ENCODE measurements at places on chromosomes 2 and 18.

GRCh38 chr2:128833664-128834027 lies 515.0 kb upstream of the HS6ST1 start:
- no peak for DNase-seq

GRCh38 chr2:74401891-74402290 lies 19.5 kb downstream of the C2orf81 start:
- DNase-seq: no peak

- no peak for DNase-seq
Observed at GRCh38 chr2:196758474-196759377, 40.8 kb downstream of the GTF3C3 start.

- DNase-seq: no peak
Observed at GRCh38 chr2:222248256-222248655, 50.5 kb downstream of the PAX3 start.

- no peak for DNase-seq
Observed at GRCh38 chr2:23427976-23428375, 43.0 kb downstream of the KLHL29 start.

DNA sequence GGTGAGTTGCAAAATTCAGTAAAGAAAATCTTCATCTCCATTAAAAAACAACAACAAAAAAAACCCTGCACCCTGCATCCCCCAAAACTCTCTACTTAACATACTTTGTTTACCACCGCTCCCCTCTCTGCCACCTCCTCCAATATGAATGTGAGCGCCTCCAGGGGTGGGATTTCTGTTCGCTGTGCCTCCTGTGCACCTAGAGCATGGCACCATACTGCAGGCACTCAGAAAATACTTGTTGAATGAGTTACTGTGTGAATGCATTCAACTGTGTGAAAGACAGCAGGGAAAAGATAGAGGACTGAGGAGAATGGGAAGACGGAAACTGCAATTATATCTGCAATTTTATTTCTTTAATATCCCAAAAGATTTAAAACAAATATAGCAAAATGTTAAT lies 4.5 kb downstream of the CEBPZ start:
- DNase-seq: no peak

GRCh38 chr18:80106482-80107051 lies 2.5 kb upstream of the ADNP2 start:
- DNase-seq: no peak

DNA sequence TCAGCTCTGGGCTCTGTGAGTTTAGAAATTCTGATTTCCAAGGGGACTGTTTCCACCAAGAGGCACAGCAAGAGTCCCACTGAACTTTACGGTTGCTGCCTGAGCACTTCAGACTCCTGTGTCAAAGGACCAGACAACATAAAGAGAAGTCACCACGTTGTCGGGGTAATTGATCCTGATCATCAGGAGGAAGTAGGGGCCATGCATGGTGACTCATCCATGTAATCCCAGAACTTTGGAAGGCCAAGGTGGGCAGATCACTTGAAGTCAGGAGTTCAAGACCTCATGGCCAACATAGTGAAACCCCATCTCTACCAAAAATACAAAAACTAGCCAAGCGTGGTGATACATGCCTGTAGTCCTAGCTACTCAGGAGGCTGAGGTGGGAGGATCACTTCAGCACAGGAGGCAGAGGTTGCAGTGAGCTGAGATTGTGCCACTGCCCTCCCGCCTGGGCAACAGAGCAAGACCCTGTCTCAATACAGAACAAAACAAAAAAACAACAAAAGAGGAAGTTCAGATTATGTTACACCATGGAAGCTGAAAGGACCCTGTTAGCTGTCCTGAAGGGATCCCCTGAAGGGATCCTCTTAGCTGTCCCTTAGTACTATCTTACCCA lies 9.4 kb upstream of the ASXL2 start:
- no peak for DNase-seq

GRCh38 chr2:175450029-175450760 lies 268.7 kb upstream of the ATP5MC3 start:
- DNase-seq: no peak

DNA sequence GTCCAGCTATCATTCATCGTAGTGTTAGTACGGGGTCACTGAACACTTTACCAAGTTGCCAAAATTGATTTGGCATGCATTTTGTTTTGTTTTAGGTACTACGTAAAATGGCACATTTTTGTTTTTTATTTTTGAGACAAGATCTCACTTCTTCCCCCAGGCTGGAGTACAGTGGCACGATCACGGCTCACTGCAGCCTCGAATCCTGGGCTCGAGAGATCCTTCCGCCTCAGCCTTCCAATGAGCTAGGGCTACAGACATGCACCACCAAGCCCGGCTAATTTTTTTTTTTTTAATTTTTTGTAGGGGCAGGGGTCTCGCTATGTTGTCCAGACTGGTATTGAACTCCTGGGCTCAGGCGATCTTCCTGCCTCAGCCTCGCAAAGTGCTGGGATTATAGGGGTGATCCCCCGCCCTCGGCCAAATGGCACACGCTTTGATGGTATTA lies 786 bp downstream of the TAF1B start:
- DNase-seq: no peak

DNA sequence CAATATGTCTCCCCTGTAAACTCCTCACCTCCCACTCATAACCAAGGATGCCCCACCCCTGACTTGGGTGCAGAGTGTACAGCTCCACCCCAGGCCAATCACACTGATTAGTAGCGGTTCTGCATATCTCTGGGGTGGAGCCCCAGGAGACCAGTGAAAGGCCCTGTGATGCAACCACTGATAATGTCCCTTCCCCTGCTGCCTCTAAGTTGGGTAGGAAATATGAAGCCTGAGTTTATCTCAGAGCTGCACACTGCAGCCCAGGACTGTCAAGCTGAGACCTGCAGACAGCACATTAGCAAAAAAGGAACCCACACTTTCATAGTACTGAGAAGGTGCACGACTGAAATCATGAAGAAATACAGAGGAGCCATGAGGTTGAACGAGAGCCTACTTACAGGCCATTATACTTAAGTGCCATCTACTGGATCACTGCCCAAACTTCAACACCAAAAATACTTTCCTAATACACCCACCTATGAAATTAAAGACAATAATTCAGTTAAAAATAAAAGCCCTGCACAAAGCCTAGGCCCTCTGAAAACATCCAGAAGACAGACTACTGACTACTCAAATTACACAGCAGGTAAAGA lies 455.4 kb upstream of the LRRTM4 start:
- DNase-seq: no peak

DNA sequence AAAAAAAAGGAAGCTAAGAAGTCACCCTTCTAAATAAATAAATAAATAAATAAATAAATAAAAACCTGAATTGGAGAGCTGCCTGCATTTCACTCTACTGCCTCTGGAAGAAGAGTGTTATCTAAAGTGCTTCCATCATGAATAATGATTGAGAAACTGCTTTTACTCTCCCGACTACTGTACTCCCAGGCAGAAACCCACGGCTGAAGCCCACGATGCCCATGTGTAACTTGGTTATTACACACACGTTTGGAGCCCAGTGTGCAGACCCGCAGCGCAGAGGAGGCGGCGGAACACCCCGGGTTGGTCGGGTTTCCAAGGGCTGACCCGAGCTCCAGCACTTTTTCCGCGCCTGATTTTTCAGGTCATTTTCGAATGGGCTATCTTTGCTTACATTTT lies 697 bp upstream of the SPATS2L start:
- no peak for DNase-seq

- DNase-seq: no peak
Observed at GRCh38 chr2:231890896-231891513, 35.2 kb downstream of the NPPC start.

GRCh38 chr2:144625226-144625625 lies 105.3 kb upstream of the ZEB2 start:
- DNase-seq: no peak

GRCh38 chr18:44693030-44693784 lies 12.5 kb downstream of the SETBP1 start:
- DNase-seq: no peak

- no peak for DNase-seq
Observed at GRCh38 chr18:72697706-72698105, 153.6 kb upstream of the CBLN2 start.

- DNase-seq: no peak
Observed at GRCh38 chr2:162037028-162037795, 36.8 kb downstream of the DPP4 start.

DNA sequence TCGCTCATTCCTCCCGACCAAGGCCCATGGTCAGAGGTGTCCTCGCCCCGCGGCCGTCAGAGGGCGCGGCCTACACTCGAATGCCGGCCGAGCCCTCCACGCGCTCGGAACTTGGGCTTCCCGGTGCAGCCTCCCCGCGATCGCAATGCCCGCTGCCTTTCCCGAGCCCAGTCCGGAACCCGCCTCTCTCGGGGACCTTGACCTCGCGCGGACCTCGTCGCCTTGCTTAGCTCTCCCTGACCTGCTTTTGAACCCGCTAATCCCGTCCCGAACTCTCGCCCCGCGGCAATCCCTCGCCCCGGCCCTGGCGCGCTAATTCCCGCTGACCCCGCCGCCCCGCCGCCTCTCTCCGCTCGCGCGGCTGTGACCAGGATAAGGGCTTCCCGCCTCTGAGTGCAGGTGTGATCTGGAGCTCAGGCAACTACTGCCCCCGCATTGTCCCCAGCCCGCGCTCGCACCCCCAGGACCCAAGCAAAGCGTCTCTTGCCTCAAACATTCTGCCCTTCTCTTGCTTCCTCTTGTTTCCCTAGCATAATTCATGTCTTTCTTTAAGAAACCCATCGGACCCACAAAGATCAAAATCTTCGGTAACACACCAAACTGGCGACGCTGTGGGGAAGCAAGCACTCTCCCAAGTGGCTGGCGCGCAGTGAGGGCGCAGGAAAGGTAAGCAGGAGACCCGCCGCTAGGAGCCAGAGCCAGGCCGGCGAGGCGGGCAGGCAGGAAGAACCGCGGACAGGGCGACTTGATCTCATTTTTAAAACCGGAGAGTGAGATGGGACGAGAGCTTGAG lies 46.6 kb upstream of the ATP6V1B1 start:
- no peak for DNase-seq

DNA sequence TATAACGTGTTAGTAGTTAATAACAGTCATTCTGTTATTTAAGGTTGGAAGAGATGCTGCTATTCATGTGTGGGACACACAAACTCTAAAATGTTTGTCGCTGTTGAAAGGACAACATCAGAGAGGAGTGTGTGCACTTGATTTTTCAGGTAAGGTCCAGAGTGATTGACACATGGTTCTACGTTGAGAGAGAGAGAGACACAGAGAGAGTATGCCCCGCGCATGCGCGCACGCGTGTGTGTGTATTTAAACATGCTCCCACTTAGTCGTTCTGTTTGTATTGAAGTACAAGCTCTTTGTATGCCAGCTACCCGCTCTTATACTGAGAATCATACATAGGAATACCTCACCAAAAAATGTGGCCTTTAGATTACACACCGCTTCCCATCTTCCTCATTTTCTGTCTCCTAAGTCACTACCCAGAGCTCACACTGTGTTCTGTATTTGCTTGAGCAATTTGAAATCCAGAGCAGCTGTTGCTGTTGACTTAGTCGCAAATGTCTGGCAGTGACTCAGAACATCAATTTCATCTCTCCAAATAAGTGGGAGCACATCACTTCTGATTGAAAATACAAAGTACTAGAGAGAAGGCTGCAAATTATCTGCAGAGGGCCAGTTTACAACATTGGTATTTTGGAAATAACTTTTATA lies 148.1 kb downstream of the EML6 start:
- no peak for DNase-seq

DNA sequence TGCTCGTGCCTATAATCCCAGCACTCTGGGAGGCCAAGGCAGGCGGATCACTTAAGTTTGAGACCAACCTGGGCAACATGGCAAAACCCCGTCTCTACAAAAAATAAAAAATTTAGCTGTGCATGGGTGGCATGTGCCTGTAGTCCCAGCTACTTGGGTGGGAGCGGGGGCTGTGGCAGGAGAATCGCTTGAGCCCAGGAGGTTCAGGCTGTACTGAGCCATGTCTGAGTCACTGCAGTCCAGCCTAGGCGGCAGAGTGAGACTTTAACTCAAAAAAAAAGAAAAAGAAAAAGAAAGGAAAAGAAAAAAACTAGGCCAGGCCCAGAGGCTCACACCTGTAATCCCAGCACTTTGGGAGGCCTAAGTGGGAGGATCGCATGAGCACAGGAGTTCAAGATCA lies 30.8 kb downstream of the TWSG1 start:
- DNase-seq: no peak

DNA sequence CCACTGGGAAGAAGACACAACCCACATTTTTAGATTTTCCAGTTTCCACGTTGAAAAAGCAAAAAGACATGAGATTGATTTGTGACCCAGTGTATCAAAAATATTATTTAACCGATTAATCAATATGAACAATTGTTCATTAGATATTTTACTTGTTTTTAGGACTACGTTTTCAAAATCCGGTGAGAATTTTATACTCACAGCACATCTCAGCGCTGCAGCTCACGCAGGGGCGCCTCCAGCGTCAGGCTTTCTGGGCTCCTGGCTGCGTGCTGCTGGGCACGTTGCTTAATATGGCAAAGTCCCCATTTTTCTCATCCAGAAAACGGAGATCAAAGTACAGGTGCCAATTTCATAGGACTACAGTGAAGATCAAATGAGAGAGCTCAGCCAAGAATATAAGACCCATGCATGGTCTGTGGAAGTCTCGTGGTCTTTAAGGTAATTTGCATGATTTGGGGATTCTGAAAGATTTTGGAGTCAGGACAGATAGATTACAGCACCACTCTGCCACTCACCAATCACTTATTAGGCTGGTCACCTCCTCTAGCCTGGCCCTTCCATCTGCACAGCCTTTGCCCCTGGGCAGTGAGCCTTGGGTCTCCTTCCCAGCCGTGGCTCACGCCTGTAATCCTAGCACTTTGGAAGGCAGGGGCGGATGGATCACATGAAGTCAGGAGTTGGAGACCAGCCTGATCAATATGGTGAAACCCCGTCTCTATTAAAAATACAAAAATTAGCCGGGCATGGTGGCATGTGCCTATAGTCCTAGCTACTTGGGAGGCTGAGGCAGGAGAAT lies 36.2 kb downstream of the PTPN18 start:
- DNase-seq: no peak

GRCh38 chr2:170276056-170276455 lies 98.1 kb downstream of the MYO3B start:
- no peak for DNase-seq

- no peak for DNase-seq
Observed at GRCh38 chr18:12840382-12840781, 43.7 kb downstream of the PTPN2 start.

DNA sequence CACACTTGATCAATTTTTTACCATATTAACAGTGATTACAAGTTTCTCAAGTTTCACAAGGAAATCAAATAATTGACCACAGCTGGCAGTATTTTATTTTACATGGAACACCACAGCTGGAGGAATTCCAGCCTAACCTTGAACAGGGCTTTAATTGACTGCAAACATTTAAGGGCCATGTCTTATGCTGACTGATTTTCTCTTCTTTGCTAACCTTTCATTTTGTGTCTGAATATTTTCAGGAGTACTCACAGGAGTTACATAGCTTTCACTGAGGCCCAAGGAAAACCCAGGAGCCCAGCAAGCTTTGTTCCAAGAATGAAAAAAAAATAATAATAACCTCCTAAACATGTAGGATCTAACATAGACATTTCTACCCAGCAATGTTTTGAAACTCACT lies 49.6 kb downstream of the FRZB start:
- DNase-seq: no peak

GRCh38 chr2:218516614-218517013 lies 51.5 kb downstream of the USP37 start:
- DNase-seq: no peak
